Cardiac fibroblast (primary cell): ENCODE measurements at places on chromosomes 1 and 21.

DNA sequence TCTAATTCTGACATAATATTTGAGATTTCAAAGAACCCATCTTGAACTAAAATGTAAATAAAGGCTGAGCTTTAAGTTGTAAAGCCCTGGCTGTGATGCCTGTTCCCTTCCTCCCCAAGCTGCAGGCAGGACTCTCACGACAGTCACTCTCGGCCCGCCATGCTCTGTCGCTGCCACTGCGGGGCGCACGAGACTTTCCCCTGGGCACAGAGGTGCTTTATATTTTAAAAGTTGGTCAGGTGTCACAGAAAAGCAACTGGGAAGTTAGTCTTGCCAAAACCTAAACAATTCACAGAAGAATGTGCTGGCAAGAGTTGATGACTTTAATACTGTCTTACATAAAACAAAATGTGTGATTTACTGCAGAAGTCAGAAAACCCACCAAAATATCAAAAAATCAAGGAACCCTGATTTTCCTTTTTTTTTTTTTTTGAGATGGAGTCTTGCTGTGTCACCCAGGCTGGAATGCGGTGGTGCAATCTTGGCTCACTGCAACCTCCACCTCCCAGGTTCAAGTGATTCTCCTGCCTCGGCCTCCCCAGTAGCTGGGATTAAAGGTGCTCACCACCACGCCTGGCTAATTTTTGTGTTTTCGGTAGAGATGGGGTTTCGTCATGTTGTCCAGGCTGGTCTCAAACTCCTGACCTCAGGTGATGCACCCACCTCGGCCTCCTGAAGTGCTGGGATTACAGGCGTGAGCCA, 10.7 kb downstream of the LRRC47 start:
- DNase-seq = no peak

- no peak for DNase-seq
Measured at GRCh38 chr1:44790968-44791801, 3.2 kb upstream of the BEST4 start.

DNA sequence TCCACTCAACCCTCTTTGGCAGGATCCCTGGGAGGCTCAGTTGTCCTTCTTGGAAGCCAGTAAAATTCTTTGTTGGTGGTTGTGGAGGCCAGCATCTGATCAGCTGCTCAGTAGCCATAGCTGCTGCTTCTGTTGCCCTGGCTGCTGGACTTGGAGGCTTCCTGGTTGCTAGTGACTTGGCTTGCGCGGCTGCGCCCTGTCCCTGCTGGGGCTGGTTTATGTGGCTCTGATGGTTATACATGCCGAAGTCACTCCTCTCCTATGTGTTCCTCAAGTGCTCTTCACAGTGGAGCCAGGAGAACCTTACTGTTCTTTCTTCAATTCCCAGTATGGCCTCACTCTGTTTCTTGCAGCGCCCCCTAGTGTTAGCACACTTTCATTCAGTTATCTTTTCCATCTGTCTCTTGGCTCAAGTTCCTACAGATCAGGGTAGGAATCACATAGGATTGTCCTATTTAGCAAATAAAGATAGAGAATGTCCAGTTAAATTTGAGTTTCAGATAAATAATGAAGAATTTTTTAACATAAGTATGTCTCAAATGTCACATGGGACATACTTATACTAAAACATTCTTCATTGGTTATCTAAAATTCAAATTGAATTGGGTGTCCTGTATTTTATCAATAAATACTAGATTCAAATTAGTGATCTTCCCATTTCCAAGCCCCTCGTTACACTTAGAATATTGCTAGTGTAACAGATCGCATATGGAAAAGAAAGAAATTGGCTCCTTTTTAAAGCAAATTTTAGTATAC, 176.5 kb downstream of the TGFB2 start:
- DNase-seq = no peak

- DNase-seq = peak; percentile 98
Measured at GRCh38 chr1:228902781-228903433, 167.6 kb downstream of the RHOU start.

GRCh38 chr1:228147151-228147693, 2.5 kb upstream of the GJC2 start:
- DNase-seq = no peak
